SK-MEL-5 (cell line): ENCODE measurements at places on chromosomes 4 and X. TPM values are rescaled to one million over a fixed set of nuclear protein-coding genes. Genes with fewer than 3 reads are reported as not detected.

DNA sequence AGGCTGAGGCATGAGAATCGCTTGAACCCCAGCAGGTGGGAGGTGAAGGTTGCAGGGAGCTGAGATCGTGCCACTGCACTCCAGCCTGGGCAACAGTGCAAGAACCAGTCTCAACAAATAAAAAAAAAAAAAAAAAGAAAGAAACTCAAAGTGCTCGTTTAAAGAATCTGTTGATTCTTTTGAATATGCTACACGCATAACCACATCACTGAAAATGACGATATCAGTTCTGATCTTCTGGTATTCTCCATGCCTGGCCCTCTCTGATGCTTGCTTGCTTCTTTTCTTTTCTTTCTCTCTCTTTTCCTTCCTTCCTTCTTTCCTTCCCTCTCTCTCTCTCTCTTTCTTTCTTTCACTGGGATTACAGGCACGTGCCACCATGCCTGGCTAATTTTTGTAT lies 7.3 kb downstream of the AVPR2 start:
- no peak for DNase-seq

CXorf51B gene
- total RNA-seq = 1.7 TPM in 1 of 2 replicates, not detected in the other

IL1RAPL2 gene
- total RNA-seq = not detected in 2 replicates

DCAF4L1 gene
- total RNA-seq = 0.18 and 0.21 TPM in 2 replicates

DNA sequence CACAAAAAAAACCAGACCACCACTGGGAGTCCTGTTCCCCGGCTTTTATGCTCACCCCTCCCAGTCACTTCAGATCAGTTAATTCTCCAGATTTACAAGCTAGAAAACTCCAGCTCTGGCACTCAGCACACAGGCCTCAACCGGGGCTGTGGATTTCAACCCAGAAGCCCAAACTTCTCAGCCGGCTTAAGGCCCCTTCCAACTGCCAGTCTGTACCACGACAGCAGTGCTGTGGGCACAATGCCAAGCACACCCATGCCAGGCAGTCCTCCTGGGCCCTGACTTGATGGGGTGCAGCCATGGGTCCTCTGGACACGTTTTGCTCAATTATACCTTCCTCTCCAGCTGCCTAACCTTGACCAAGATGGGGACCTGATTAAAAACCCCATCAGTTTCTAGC lies 12.2 kb downstream of the SOD3 start:
- DNase-seq = no peak

- DNase-seq = no peak
Measured at GRCh38 chr4:36128689-36129088, 115.6 kb downstream of the ARAP2 start.

DNA sequence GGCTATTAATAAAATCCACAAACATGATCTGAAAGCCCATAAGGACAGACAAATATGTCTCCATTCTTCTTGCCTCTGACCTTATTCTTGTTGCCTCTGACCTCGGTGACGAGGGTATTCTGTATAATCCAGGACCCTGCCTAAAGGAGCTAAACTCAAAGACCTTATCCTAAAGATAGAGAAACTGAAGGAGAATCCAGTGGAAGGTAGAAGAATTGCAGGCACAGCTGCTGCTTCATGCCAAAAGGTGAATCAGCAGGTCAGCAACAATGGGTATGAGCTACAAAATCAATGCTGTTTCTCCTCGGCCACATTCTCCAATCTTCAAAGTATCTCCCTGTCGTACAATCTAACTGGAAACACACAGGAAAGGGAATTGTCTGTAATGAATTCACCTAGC lies 71.4 kb downstream of the INTS6L start:
- no peak for DNase-seq

CCDC158 gene
- 0.26 TPM in 1 of 2 replicates, not detected in the other for total RNA-seq

SERPINA7 gene
- not detected in 2 replicates for total RNA-seq

MAOB gene
- total RNA-seq = not detected in 2 replicates

SRPX2 gene
- total RNA-seq = 0.72 and 1.6 TPM in 2 replicates

DNA sequence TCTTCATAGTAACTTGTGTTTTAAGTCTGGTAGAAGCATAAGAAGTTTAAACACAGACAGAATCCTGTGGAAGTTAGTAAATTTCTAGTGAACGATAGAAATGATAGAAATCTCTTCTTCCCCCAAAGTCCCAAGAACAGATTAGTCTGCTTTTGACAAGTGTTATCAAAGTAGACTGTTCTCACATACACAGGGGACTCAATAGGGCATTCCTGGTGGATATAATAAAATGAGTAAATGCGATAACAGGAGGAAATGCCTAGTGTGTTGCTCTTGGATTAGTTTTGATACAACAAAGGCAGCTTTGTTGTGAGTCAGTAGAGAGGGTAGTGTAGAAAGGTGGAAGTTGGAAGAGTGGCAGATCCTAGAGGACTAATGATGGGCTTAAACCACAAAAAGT lies 43.5 kb downstream of the CLCN3 start:
- DNase-seq = peak; percentile 74

- no peak for DNase-seq
Measured at GRCh38 chr4:72387959-72388358, 181.1 kb downstream of the ADAMTS3 start.

- no peak for DNase-seq
Measured at GRCh38 chr4:119604266-119604665, 24.3 kb downstream of the PDE5A start.

DNA sequence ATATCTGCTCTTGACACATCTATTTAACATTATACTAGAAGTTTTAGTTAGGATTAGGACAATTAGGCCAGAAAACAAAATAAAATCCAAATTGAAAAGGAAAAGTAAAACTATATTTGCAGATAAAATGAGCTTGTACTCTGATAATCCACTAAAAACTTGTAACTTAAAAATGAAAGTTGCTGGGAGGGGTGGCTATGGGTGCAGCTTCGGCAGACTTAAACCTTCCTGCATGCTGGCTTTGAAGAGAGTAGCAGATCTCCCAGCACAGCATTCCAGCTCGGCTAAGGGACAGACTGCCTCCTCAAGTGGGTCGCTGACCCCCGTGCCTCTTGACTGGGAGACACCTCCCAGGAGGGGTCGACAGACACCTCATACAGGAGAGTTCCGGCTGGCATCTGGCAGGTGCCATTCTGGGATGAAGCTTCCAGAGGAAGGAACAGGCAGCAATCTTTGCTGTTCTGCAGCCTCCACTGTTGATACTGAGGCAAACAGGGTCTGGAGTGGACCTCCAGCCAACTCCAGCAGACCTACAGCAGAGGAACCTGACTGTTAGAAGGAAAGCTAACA lies 2379.9 kb downstream of the ARAP2 start:
- DNase-seq = no peak

DNA sequence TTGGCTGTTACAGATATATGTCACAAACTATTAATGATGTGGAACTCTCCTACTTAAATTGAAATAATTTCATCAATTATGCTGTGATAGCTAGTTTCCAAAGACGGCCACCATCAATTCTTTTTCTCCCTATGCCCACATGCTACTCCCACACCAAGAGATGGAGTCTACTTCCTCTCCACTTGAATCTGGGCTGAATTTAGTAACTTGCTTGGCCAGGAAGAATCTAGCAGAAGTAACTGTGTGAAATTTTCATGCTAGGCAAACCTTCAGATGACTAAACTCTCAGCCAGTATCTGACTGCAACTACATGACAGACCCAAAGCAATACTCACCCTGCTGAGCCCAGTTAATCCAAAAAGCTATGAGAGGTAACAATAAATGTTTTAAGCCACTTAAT lies 3.2 kb downstream of the SEPSECS start:
- DNase-seq = no peak

DNA sequence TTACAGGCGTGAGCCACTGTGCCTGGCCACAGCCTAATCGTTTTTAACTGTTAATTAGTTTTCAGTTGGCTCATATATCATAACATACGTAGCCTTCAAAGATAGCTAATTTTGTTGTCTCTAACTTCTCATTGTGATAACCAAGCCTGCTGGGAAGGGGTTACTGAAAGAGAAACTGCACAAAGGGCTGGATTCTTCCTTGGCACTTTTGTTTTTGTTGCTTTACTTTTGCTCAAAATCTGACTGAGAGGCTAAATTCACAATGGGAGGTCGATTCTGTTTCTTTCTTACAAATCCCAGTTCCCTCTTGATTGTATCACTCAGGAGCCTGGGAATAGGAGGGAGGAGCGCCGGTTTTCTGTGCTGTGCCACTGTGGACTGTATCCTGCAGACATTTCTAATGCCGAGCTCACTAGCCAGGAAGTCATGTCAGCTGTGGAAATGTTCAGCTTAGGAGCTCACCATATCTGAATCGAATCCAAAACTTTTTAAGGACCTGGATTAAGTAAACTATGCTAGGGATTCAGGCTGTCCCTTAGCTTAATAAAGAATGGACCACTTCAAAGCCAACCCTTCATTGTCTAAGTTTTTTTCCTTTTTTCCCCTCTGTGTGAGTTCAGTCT lies 120.5 kb upstream of the FAT1 start:
- peak; percentile 11 for DNase-seq

DNA sequence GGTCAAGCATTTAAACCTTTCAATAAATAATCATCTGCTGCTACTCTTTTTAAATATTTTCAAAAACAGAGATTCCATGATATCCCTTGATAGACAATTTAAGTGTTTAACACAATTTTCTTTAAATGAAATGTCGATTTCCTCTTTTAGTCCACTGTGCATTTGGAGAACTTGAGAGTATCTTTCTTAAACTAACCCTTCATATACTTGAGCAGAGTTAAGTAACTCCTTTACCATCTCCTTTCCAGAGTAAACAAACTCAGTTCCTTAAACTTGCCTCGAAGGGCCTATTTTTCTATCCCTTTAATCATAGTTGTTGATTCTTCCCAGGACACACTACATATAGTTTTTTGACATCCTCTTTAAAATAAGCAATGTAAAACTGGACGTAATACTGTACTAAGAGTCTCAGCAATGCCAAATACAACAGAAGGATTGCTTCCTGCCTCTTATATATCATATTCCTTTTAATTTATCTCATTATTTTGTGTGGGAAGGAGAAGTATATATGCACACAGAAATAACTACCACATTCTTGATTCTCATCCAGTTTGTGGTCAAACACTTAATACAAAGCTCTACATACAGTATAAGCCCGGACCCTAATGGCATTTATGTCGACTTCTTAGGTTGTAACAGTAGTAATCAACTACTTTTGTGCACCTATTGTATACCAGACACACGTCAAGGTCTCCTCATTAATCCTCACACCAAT lies 22.8 kb downstream of the RAB28 start:
- no peak for DNase-seq

TRIM75 gene
- total RNA-seq = not detected in 2 replicates

PAGE1 gene
- total RNA-seq = 0.27 TPM in 1 of 2 replicates, not detected in the other

- DNase-seq = no peak
Measured at GRCh38 chrX:72208126-72208800, 26.7 kb downstream of the PIN4 start.

DNA sequence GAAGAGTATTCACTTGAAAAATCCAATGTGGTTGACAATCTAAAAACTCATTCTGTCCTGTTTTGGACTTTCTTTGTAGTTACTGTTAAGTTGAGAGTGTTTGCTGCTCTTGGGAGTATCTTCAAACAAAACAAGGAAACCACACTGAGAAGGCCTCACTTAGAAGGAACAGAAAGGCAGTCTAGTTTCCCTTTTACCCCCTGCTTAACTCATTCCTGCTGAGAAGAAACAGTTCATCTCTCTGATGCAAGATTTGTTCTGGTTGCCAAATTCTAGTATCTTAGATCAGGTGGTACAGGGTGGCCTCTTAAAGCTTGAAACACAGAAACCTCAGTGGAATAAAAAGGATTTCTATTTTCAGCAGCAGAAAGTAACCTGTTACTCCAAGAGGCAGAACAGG lies 41.4 kb downstream of the GUCY2F start:
- no peak for DNase-seq

DNA sequence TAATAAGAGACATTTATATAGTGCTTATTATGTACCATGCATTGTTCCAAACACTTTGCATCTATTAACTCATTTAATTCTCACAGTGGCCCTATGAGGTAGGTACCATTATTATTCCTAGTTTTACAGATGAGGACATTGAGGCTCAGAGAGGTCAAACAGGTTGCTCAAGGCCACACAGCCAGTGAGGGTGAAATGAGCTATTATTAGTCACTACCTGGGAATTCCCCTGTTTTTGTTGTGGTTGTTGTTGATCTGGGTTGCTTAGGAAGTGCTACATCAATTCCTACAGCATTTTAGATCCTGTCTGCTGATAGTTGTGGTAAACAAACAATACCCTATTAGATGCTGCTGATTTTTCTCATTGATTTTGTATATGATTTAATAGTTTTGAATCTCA lies 41.2 kb downstream of the APLN start:
- no peak for DNase-seq

GRCh38 chrX:139077281-139078250 lies 366.0 kb upstream of the FGF13 start:
- DNase-seq = no peak

XKRX gene
- not detected in 2 replicates for total RNA-seq

DNA sequence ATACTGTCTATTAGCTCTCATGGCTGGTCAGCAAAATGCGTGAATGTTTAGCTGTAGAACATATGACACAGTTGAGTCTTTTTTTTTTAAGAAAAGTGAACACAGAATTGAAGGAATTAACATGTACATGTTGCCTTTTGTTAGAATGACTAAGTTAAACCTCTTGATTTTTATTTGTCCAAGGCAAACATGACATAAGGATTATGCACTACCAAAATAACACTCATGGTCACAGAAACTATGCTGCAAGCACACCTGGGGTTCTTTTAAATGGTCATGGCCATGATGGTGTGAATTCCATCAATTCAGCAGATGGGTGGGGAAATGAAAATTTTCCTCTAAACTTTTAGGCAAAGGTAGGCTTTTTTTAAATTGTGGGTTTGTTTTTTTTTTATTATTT lies 80.1 kb upstream of the CXCL13 start:
- no peak for DNase-seq

DNA sequence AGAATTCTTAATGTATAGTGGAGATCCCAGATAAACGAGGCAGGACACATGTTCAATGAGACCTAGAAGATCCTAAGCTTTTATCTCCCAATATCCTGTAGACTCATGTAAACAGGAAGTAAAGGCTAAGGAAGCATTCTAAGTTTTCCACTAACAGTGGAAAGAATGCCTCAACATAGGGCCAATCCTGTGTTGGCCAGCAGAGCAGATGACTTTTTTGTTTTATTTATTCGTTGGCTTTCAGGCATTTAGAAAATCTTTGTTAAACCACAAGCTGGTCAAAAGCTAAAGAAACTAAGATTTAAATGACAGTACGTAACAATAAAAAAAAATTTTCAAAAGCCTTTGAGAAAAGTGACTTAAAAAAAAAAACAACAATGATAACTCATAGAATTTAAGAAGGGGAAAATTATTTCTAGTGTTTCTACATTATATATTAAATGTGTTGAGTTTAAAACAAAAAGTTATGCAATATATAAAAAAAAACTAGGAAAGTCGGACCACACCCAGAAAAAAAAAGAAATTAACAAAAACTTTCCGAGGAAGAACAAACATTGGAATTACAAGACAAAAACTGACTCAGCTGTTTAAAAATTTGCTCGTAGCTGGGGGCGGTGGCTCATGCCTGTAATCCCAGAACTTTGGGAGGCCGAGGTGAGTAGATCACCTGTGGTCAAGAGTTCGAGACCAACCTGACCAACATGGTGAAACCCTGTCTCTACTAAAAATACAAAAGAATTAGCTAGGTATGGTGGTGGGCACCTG lies 759.3 kb downstream of the FSTL5 start:
- DNase-seq = no peak

DNA sequence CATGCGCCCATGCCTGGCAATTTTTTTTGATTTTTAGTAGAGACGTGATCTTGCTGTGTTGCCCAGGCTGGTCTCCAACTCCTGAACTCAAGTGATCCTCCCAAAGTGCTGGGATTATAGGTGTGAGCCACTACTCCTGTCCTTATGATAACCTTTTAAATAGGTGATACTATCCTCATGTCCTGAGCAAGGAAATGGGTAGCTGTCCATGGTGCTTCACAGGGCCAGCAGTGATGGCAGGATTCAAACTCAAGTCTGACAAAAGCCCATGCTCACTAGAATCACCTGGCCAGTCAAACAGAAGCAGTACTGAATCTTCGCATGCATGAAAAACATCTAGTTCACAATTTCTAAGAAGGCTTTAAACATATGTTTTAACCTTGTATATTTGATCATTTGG lies 235.1 kb downstream of the NR3C2 start:
- no peak for DNase-seq
